ENCODE measurements at places on chromosomes 12 and 14. TPM values are rescaled to one million over a fixed set of nuclear protein-coding genes. Genes with fewer than 3 reads are reported as not detected.

Gene LRRC10
- total RNA-seq: not detected

Gene ACOT4
- 9.9 TPM for total RNA-seq

Gene KRT72
- total RNA-seq: not detected

Gene RTL1
- not detected for total RNA-seq

Gene PLCZ1
- total RNA-seq: not detected

Gene PLEK2
- total RNA-seq: 10.7 TPM

Gene IGFBP6
- total RNA-seq: 5.2 TPM

Gene TAS2R20
- 0.45 TPM for total RNA-seq

Gene NRL
- total RNA-seq: 3.5 TPM

Gene UBE3B
- total RNA-seq: 19.2 TPM

Gene KRAS
- 10.2 TPM for total RNA-seq

Gene LALBA
- total RNA-seq: not detected

Gene FGF23
- total RNA-seq: 0.25 TPM

Gene SLC10A1
- 117 TPM for total RNA-seq

Gene MLEC
- total RNA-seq: 194 TPM

Gene TNS2
- total RNA-seq: 146 TPM

Gene PROX2
- total RNA-seq: not detected
